ENCODE measurements at places on chromosomes 7 and 10.

DNA sequence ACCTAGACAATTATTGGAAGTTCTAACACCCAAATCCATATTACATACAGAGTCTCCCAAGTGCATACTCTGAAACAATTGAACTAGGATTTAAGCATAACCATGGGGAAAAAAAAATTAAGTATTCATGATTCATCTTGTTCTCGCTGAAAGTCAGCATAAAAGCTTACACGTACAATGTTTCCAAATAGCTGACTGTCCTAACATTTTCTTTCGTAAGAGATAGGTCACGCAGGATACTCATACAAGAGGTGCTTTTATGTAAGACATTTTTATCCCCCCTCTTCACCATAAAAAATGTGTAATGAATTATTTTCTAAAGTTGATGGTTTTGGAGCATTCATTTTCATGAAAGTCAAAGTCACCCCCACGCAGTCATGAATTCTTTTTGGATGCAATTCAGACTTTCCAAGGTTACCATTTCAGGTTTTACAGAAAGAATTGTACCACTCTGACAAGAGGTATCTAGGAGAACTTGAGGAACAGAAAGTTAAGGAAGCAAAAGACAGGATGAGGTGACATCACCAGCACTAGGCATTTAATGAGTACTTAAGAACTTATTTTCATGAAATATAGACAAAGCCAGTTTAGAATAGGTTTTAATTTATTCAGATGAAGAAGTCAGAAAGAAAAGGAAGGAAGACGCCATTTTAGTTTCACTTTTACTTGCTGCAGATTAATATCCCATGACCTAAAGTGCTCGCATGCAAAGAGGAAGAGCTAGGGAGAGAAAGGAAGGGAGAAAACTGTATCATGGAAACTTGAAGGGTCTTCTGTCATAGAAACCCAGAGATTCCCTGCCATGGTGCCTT is 55.8 kb downstream of the TMEM26 start:
- DNase-seq = peak; percentile 52

GRCh38 chr7:143929224-143929920 is 5.7 kb upstream of the OR2F2 start:
- DNase-seq = peak; percentile 42

DNA sequence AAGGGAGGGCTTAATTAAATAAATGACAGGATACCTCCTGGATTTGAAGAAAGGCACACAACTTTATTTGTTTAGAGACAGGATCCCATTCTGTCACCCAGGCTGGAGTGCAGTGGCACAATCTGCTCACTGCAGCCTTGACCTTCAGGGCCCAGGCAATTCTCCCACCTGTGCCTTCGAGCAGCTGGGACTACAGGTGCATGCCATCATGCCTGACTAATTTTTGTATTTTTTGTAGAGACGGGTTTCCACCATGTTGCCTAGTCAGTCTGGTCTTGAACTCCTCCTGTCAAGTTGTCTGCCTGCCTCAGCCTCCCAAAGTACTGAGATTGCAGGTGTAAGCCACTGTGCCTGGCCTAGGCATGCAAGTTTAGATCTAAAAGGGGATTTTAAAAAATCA is 272.7 kb upstream of the MBL2 start:
- no peak for DNase-seq

- peak; percentile 30 for DNase-seq
These were observed 24.9 kb downstream of the BEND7 start for GRCh38 chr10:13503745-13504463.

DNA sequence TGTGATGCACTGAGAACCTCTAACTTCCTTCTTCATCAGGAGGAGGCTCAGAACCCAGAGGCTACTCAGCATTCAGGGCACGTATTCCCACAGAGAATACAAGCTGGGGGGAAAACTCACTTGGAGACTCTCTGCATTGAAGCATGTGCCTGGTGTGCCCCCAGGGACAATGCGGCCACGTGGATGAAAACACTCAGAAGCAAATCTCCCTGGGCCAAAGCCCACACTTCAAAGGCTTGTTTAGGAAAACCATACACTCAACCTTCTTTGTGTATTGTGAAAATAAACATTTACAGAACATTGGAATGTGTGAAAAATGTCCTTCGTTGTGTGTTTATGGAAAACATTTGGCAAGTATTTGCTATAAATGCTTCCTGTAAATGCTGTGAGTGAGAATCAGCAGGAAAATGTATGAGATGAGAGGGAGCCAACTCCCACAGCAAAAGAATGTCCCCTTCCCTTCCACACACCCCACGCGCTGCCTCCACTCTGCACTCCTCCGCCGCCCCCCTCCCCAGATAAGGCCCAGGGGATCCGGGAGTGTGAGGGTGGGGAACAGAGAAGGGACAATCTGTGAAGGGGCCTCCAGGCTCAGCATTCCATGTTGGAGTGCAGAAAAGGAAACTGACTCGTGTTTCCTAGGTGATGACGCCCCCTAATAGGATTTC is 339.5 kb downstream of the ELMO1 start:
- DNase-seq = no peak

GRCh38 chr10:47277352-47278151 is 22.4 kb upstream of the GDF10 start:
- no peak for DNase-seq

DNA sequence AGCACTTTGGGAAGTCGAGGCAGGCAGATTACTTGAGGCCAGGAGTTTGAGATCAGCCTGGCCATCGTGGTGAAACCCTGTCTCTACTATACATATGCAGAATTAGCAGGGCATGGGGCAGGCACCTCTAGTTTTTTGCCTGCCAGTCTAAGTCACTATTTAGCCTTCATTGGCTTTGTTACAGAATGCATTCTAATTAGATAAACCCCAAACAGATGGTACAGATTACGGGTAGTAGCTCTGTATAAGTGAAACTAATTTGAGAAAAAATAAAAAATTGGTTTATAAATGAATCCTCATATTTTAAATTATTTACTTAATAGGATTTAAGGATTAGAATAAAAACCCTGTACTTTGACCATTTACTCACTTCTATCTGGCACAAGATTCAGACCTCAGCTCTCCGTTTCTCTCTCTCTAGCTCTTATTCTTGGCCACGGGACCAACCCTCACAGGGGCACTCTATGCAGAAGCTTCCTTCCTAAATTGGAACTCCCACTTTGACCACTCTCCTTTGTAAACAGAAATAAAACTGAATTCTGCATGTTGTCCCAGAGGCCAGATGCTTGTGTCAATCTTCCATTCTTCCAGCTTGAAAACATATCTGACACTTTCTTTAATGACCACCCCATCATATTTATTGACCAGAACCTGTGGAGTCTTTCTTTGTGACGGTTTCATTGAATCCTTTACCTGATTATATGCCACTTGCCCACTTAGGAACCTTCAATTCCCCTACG is 26.8 kb downstream of the BET1 start:
- no peak for DNase-seq

GRCh38 chr7:69665369-69665768 is 67.1 kb downstream of the AUTS2 start:
- DNase-seq = no peak

DNA sequence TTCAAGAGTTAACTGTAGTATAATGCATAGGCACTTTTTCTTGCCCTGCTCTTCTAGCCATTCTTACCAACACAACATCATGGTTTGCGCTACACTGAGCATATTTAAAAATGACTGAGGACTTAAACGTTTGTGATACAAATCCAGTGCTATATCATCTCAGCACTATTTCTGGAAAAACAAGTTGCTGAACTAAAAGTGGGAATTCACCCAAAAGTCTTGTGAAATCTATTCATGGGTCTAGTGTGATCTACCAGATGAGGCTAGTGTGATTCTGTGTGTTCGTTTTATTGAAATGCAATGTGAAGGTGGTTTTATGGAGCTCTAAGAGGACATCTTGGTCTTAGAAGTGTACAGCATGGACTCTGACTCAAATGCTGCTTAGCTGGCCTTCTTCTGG is 584.6 kb upstream of the POM121L12 start:
- DNase-seq = no peak

DNA sequence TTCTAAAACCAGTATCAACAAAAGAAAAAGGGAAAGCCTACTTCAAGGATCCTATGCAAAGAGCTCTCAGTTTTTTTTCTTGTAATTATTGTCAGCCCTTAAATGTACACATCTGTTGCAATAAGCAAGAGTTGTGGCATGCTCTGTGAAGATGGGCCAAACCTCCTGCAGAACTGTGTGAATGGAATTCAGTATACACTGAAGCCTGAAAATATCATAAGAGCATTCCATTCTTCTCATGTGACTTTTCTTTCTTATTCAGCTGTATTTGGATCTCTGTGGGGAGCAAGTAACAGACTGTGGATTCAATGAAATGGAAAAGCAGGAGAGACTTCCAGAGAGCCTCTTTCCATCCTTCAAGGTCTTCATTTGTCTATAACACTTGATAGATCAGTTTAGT is 130.7 kb downstream of the SAMD9 start:
- DNase-seq = no peak

GRCh38 chr7:81926154-81926553 is 156.3 kb upstream of the HGF start:
- DNase-seq = no peak

DNA sequence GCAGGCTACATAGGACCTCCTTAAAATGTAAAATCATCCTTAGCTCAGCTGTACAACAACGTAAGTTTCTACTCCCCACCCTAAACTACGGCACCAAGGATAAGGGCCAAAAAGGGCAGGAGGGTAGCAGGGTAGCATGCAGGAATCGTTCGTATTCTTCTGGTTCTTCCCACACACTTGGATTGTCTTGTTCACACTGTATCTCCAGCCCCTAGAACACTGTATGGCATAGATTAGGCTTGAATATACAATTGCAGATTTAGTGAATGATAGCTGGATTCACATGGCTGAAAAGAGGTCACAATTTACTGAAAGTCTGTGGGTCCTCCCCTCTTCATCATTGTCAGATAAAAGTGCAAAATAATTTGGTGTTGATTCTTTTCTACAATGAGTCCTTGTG is 28.2 kb upstream of the PRKAR2B start:
- no peak for DNase-seq

DNA sequence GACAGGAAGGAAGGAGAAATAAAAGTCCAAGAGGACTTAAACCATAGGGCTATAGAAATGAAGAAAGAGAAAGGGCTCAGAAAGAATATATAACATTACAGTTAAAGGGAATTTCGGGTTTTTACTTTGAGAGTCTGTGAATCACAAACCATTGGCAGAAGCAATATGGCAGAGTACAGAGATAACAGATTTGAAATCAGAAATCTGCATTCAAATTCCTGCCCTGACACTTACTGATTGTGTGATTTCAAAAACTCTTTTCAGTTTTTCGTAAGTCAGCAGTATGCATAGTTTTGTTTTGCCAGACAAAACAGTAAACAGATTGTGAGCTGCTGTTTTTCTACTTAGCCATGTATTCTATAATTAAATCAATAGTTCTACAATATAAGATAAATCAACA is 8.2 kb downstream of the JMJD1C start:
- DNase-seq = no peak

DNA sequence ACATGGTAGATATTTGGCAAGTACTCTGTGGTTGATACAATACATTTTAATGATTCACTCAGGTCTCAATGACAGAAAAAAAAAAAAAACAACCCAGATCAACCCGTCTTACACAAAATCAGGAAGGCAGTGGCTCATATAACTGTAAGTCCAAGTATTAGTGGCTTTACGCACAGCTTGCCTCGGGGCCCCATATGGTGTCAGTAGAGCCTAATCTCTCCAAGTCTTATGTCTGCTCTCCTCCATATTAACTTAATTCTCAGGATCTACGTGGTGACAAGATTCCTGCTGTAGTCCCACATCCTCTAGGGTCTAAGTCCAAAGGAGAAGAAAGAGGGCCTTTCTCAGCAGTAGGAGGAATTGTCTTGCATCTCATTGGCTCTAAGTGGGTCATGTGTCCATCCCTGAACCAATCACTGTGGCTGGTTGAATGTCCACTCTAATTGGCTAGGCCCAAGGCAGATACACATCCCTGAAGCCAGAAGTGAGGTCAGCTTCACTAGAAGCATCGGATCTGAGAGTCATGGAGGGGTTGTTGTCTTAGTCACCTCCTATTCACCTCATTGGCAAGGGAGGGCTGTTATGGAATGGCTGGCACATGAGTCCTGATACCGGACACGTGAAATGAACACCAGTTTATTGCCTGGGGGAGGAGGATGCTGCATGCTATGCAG is 20.5 kb upstream of the PLPP4 start:
- peak; percentile 59 for DNase-seq

GRCh38 chr10:108812296-108812695 is 1111.0 kb downstream of the XPNPEP1 start:
- no peak for DNase-seq

DNA sequence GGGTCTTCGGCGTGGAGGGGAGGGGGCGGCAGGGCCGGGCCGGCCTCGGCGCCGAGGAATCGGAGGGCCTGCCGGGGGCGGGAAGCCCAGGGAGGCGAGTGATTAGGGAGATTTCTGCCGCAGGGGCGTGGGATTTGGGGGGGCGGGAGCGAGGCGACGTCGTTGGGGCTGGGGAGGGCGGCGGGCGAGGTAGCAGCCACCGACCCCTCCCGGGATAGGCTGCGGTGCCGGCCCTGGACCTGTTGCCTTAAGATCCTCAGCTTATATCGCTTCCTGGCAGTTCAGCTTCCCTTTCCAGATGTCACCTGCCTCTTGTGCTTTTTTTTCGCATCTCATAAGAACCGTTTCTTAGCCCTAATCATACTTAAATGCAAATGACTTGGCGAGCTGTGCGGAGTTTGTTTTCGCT is 655 bp downstream of the LMTK2 start:
- DNase-seq = peak; percentile 23

DNA sequence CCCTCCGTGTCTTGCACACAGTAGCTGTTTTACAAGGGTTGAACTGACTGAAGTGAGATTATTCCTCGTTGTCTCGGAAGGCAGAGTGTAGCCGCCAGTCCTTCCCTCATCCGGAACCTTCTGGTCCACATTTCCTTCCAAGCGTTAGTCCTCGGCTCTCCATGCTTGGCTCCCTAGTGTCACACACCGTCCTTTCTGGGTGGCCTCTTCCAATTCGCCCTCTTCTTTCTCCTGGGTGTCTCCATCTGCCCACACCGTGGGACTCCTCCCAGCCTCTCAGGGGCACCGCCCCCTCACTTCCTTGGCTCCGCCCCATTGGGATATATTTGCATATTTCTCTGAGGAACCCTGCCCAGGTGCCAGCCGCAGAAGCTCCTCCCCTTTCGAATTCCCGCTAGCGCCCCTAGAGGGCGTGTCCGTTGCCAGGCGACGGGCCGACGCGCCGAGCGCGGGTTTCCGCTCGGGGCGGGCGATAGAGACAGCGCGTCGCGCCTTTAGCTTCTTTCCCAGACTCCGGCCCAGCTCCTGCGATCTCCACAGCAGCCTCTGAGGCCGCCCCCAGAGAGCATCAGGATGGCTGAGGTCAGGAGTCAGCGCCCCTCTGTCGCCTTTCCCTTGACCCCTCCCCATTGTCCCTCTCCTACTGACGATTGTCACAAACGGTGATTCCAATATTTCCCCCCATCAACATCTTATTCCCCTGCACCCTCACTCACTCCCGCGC is at the start of gene CFAP58:
Gene CFAP58, plus strand, starts transcription at position 509 of the 724 bp plus-strand sequence. Its CDS starts 65 bp downstream, at position 574.
- DNase-seq = peak; percentile 91

DNA sequence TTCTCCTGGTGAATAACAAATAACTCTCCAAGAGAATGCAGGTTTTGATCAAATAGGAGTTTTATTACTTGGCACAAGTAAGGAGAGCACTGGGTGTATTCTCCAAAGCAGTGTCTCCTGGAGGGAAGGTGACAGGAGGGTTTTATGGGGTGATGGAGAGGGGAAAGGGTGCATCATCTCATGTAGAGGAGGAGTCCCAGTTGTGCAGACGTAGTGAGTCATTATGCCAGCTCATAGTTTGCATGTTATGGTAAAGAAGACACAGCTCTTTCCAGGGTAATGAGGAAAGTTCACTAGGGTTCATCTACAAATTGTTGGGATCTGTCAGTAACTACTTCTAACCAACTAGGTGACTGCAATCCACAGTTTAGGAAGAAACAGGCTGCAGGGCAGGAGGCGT is 347.9 kb upstream of the MEOX2 start:
- DNase-seq = peak; percentile 26

Measured in kidney tubule cell (primary cell).